CMK (cell line): ENCODE measurements at places on chromosomes 16 and 17.
A peak's percentile ranks its signal among the peaks of the same experiment; 100 is the strongest.

GRCh38 chr17:55710829-55711496 lies 11.7 kb downstream of the TMEM100 start:
- no peak for DNase-seq

DNA sequence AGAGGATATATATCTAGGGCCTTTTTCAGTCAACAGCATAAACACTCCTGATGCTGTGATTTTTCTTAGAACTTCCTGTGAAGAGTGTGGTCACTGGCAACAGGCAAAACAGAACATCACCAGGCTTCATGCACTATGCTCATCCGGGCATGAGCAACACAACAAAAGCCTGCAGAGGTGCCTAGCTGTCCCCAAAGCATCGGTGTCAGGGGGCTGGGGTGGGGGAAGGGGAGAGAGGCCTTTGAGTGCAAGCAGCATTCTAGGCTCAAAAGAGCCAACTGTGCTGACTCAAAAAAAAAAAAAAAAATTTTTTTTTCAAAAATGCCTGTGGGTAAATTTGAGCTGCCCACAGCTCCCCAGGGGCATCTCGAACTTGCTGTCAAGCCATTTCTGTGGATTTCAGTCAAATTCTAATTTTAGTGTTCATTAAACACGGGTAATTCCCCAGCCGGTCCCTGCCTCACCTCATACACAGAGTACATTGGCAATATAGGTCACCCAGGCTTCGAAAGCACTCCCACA lies 194.6 kb upstream of the DYNLRB2 start:
- DNase-seq = no peak

DNA sequence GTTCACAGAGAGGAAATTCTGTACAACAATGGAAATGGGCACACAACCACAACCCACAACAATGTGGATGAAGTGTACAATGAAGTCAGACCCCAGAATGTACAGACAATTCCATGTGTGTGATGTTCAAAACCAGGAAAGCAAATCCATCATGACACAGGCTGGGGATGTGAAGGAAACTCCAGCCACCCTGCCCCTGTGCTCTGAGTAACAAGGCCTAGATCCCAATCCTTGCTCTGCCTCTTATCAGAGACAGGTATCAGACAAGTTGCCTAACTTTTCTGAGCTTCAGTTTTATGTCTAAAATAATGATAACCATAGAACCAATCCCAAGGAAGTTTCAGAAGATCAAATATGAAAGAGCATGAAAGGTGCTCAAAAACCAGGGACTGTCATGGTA lies 1.8 kb upstream of the C16orf95 start:
- DNase-seq = no peak

- no peak for DNase-seq
Observed at GRCh38 chr16:77660311-77660710, 62.0 kb upstream of the NUDT7 start.

DNA sequence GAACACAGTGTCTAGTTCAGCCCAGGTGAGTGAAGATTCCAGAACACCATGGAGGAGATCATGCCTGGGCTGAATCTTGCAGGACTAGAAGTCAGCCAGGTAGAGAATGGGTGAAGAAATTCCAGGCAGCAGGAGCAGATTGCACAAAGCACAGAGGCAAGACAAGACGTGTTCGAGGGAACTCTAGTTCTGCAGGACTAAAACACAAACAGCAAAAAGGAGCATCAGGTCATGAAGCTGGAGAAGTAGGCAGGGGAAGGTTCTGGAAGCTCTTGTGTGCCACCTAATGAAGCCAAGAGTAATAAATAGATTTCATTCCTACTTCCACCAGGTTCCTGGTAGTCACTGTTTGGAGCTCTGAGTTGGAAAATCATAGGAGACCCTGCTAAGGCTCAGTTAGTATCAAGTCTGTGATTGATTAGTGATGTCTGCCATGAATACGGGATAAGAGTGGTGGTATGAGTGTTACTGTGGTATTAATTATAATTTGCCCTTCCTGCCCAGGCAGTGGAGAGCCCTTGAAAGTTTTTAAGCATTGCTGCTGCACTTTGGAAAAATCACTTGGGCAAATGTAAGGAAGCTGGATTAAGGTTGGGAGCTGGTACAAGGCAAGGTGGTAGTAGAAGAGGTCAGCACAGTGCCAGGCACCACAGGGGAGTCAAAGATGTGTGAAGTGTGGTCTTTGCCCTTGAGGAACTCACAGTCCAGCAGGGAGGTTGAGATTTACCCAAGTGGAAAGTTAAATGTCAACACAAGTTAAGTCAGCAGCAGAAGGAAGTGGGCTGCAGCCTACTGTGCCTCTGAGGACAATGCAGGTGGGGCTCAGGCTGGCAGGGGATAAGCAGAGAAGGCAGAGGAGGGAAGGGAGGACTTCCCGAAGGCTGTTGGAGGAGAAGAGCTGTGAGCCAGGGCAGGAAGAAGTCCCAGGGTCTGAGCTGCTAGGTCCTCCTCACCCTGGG lies 13.5 kb upstream of the FOXN1 start:
- no peak for DNase-seq

GRCh38 chr16:51353055-51353454 lies 202.0 kb upstream of the SALL1 start:
- no peak for DNase-seq

DNA sequence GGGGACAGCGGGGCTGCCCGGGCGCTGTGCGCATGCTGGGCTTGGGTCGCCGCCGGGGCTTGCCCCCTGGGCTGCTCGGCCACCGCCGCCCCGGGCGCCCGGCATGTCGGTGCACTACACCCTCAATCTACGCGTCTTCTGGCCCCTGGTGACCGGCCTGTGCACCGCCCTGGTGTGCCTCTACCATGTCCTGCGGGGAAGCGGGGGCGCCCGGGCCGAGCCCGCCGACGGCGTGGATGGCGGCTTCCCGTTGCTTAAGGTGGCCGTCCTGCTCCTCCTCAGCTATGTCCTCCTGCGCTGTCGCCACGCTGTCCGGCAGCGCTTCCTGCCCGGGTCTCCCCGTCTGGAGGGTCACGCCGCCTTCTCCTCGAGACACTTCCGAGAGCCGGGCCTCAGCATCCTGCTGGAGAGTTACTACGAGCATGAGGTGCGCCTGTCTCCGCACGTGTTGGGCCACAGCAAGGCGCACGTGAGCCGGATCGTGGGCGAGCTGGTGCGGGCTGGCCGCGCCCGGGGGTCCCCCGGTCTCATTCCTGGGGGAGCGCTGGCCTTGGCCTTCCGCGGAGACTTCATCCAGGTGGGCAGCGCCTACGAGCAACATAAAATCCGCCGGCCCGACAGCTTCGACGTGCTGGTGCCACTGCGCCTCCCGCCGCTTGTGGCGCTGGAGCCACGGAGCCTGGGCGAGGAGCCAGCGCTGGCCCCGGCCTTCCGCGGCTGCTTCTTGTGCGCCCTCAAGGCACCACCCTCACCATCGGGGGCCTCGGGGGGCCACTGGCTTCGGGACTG lies 789 bp downstream of the ITPRIPL2 start:
- no peak for DNase-seq

DNA sequence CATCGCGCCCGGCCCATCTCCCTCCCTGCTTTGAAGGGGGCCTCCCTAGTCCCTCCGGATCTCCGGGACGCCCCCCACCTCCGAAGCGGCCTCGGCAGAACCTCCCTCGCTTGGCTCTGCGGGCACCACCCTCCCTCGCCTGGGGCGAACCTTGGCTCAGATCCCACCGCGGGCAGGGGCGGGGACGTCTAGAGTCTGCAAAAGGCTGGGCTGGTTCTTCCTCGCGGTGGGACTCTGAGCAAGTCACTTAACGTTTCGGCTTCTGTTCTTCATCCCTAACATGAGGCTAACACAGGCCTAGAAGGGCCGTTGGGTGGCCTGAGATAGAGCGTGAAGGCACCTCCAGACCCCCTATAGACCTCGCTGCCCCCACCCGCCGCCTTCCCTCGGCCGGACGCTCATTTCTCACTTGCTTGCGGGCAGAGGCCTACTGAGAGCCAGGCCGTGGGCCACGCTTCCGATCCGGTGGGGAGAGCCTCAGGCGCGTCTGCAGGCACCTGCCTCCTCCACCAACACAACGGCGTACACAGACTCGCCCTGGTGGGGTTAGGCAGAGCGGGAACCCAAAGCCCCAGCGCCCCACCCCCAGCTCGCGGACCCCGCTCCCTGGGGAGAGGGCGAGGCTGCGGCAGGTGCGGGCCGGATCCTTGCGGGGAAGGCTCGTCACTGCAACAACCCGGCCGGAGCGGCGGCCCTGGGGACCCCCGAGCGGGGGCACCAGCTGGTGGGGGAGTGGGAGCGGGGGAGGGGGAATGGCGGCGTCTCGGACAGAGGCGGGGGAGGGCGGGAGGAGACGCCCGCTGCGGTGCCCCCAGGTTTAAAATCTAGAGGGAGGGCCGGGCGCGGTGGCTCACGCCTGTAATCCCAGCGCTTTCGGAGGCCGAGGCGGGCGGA lies 5.4 kb downstream of the MYO1C start:
- DNase-seq = no peak

DNA sequence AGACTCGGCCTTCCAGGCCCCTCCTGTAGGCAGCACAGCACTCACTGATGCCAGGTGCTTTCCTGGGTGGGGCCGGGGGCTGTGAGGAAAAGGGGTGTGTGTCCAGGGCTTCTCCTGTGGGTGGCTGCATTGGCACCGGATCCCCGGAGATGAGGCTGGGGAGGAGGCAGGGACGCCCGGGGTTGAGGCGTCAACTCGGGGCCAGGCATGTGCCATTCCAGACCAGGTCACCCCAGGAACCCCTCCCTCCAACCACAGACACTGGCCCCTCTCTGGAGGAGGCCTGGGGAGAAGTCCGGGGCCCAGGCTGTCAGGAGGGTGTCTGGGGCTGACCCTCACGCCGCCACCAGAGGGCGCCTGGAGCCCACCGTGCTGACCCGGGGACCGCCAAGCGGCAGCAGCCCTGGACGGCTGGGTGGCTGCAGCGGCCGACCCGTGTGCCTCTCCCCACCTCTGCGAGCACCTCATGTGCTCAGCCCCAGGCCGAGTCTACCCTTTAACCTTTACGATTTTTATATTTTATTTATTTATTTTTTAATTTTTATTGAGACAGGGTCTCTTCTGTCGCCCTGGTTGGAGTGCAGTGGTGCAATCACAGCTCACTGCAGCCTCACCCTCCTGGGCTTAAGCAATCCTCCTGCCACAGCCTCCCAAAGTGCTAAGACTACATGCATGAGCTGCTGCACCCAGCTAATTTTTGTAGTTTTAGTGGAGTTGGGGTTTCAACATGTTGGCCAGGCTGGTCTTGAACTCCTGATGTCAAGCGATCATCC lies 3.2 kb upstream of the METRN start:
- no peak for DNase-seq

DNA sequence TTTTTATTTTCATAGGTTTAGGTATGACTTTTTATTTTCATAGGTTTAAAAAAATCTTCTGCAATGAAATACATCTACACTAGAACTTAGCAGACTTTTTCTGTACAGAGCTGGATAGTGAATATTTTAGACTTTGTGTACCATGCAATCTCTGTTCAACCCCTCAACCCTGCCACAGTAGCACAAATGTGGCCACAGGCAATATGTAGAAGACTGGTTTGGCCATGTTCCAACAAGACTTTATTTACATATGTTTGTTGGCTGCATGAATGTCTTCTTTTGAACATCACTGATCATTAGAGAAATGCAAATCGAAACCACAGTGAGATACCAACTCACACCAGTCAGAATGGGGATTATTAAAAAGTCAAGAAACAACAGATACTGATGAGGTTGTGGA lies 229.2 kb downstream of the SHISA9 start:
- DNase-seq = no peak

DNA sequence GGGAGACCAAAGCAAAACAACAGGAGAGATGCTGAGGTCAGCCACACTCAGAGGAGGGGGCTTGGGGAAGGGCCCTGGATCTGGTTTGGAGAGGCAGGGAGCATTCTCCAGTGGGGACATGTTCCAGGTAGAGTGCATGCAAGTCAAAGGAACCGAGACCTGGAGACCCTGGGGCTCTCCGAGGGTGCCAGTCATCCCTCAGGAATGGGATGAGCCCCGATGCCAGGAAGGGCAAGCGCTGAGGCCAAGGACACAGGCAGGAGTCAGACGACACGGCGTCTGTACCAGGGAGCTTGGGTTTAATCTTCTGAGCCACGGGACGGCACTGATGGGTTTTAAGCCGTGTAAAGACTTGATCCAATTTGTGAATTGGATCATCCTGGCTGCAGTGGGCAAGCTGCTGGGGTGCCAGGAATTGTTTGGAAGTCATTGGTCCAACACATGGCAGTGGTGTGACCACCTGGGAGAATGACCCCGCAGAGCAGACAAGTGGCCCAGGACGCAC lies 32.9 kb upstream of the ANKRD40CL start:
- no peak for DNase-seq

DNA sequence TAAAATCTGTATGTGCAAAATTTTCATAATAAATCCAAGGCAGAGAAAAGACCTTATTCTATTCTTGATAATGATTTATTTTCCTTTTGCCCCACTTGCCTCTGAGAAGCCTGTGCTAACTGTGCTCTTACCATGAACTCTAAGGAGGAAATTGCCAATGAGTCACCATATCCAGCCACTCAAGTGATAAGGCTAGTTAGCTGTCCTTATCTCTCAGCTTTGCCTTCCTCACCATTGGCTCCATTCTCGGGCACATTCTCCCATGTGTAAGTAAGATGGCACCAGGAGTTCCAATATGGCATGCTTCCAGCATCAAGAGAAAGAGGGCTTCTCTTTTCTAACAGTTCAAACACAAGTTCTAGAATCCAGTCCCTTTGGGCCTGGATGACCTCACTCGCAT lies 142.4 kb downstream of the TOX3 start:
- DNase-seq = no peak

- no peak for DNase-seq
Observed at GRCh38 chr17:69592692-69593350, 178.3 kb downstream of the MAP2K6 start.

DNA sequence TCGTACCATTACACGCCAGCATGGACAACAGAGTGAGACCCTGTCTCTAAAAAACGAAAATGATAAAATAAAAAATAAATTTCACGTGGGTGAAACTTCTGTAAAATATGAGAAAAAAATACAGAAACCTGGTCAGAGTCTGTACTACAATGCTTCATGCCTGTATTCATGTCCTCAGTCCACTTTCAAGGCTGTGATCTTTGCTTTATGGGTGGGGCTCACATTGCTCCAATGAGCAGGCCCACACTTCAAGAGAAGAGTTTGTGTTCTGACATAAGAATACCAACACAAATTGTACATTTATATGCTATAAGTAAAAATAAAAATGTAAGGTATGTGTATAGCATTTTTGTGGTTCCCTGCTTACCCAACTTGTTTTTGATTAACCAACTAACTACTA lies 32.2 kb upstream of the ABCA3 start:
- no peak for DNase-seq

DNA sequence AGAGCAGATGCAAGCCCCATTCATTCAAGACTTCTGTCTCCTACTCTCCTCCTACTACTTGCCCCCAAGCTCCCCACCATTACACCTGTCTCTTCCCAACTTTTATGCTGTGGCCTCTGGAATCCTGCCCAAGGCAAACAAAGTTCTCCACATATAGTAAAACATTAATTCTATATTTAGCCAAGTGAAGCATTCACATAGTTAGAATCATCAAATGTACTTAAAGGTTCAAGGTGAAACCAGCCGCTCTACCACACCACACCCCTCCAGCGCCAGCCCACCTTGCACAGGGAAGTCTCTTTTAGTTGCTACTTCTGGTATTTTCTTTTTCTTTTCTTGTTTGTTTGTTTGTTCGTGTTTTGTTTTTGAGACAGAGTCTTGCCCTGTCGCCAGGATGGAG lies 25.4 kb upstream of the GUCY2D start:
- no peak for DNase-seq

GRCh38 chr16:87597324-87597830 lies 4.9 kb upstream of the JPH3 start:
- DNase-seq = no peak

GRCh38 chr17:4064366-4064765 lies 78.5 kb downstream of the ZZEF1 start:
- no peak for DNase-seq

- DNase-seq = peak; percentile 56
Observed at GRCh38 chr17:74960570-74961342, 11.8 kb downstream of the HID1 start.
